Chondrocyte (in vitro differentiated cells): ENCODE measurements at places on chromosomes 6 and 20. TPM values are rescaled to one million over a fixed set of nuclear protein-coding genes. Genes with fewer than 3 reads are reported as not detected.

The SRMS gene
- total RNA-seq = not detected in 3 replicates

GRCh38 chr20:41048461-41049301 is 20.1 kb downstream of the TOP1 start:
- DNase-seq = no peak

- no peak for DNase-seq
Measured at GRCh38 chr6:68139130-68139529, 496.0 kb upstream of the ADGRB3 start.

DNA sequence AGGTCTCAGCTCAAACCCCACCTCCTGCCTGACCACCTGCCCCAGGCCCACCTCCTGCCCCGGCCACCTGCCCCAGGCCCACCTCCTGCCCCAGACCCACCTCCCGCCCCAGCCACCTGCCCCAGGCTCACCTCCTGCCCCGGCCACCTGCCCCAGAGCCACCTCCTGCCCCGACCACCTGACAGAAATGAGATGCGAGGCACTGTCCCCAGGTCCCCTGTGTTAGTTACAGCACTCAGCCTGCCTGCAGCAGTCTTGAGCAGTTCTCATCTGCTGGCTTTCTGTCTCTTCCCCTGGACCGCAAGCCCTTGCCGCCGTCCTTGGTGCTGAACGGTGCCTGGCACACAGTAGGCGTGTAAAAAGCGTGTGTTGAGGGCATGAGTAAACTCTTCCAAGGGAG is 79.5 kb downstream of the CDH4 start:
- DNase-seq = peak; percentile 98

DNA sequence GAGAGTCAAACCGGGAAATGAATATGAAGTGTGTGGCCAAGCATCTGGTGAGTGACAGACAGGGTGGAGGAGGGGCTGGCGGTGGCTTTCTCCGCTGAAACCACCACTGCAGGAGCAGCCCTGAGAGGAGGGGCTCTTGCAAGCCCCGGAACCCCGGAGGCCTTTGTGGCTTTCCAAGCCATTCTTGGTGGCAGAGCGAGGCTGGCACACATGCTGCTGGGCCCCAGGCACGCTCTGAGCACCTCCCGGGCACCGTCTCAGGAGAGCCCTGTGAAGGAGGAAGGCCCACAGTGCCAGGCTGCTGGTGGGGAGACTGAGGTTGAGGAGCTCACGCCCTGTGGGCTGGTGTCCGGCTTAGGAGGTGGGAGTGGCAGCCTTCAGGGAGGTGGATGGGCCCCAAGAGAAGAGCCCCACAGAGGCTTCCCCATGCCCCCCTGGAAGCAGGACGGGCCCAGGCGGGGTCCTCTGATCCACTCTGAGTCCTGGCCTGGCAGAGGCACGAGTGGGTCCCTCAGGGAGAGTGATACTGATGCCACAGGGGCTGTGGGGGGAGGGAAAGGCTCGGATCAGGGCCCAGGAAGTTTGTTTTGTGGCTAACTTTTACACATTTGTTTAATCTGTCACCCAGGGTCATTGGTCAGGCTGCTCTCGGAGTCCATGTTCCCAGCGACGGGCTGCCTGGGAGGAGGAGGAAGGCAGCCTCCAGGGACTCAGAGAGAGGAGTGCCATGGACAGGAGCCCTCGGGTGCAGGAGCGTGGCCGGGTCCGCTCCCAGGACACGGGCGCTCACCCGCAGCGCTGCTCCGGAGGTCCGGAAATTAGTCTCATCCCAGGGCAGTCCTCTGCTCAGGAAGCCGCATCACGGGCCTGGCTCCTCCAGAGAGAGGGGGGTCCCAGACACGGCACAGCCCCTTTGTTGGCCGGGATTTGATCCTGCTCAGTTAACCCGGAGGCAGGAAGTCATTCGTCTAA is 170.7 kb downstream of the ERMARD start:
- DNase-seq = peak; percentile 80

DNA sequence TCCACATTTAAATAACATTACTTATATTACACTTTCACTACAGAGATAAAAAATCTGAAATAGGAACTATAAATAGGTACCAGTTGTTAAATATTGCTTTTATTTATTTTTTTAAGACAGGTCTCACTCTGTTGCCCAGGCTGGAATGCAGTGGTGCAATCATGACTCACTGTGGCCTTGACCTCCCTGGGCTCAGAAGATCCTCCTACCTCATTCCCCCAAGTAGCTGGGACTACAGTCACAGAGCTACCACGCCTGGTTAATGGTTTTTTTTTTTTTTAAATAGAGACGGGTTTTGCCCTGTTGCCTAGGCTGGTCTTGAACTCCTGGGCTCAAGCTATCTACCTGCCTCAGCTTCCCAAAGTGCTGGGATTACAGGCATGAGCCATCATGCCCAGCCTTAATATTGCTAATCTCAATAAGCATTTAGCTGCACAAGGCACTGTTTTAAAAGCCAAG is 17.3 kb downstream of the EEF1E1 start:
- no peak for DNase-seq

GRCh38 chr20:47559141-47559540 is 57.5 kb downstream of the NCOA3 start:
- DNase-seq = no peak

DNA sequence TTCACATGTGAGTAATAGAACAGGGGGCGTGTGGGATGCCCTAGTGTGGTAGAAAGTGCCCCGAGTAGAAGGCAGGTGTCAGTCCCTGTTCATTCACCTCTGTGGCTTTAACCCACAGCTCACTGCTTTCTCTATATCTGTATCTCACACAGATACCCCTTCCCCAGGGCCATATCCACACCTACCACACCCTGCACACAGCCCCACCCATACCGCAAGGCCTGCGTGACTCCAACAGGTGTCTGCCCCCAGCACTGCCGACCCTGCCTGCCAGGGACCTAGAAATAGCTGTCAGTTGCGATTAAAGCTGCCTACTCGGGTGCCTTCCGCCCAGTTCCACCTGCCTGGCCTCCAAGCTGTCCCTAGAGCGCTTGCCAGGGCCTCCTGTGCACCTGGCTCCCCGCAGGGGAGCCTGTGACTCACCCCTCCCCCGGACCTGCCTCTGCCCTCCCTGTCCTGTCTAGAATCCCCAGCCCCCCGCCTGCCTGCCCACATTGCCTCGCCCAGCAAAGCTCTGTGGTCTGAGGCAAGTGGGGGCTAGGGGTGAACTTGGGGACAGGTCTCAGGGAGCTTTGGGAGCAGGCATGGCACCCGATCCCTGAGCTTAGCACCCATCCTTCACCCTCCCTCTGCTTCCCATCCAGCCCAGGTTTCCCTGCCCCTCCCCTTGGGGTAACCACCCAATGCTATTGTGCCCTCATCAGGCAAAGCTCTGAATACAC is 38.3 kb upstream of the ID1 start:
- DNase-seq = no peak

The OR12D3 gene
- total RNA-seq = not detected in 3 replicates

GRCh38 chr6:68638230-68638900 is 3.3 kb downstream of the ADGRB3 start:
- no peak for DNase-seq

DNA sequence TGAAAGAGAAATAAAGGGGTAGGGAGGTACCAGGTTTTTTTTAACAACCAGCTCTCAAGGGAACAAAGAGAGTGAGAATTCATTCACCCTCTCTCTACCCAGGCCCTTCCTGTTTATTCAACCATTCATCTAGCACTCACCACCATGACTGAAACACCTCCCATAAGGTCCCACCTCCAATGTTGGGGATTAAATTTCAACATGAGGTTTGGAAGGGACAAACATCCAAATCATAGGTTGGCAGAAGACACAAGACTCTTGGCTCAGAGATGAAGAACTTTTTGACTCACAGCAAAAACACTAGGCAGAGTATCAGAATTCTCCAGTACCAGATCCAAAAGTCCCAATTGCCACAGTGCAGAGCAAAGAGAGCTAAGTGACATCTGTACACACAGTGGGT is 186.3 kb downstream of the EDN1 start:
- DNase-seq = no peak

The TSBP1 gene
- total RNA-seq = not detected in 3 replicates

DNA sequence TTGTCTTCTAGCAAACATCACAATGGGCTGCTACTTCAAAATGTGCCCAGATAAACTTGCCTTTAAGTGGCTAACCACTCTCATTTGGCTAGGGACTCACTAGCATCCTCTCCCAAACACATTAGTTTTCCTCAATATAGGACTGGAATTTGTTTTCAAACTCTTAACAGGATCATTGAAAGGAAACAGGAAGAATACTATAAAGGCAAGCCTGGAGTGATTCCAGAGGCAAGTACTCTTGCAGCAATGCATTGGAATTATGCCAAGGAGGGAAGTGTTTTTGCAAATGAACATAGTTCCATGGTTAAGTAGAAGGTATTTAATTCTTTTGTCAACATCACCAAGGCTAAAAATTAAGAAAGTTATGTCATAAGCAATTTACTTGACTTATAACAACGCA is 12.2 kb downstream of the EPHA7 start:
- no peak for DNase-seq

- no peak for DNase-seq
Measured at GRCh38 chr6:14804785-14805210, 441.1 kb upstream of the JARID2 start.

The EYS gene
- not detected in 3 replicates for total RNA-seq

DNA sequence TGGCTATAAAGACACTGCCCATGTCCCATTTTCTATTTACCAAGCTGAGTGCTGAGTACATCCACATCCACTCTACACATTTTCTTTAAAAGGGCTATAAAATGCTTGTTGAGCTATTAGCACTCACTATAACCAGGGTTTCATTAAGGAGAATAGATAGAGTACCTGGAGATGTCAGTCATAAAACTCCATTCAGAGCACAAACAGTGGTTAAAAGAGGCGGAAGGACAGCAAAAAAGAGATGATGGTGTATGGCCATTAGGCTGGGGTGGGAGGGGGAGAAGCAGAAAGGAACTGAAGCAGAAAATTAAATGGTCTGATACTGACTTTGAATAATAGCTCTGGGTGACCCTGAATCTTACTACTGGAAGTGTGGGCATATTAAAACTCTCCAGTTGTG is 609.9 kb upstream of the MAP3K7 start:
- DNase-seq = no peak

DNA sequence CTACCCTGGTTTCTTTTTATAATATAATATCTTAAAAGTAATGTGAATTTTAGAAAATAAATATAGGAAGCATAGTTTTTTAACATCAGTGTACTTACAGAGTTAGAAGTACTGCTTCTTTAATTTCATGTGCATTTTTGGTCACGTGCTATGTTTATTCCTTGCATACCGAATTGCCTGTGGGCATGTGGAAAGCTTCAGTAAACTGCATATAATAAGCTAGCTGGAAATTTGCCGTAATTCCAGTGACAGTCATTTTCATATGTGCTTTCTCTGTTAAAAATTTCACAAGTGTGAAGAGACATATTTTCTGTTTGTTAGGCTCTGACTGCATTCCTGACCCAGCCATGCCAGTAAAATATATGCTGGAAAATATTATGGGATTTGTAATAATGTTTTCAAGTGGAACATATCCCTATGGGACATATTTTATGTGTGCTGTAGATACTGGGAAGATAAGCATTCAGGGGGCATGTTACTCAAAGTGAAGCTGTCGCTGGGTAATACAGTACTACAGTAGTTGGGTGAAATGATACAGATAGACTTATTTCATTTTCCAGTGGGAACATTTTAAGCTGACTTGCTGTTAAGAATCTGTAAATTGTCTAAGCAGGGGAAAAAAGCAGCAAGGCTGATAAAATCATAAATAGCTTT is 616.7 kb downstream of the FRK start:
- no peak for DNase-seq

GRCh38 chr6:14524319-14524718 is 406.7 kb downstream of the CD83 start:
- no peak for DNase-seq

GRCh38 chr6:97656706-97657350 is 373.8 kb upstream of the MMS22L start:
- DNase-seq = no peak

DNA sequence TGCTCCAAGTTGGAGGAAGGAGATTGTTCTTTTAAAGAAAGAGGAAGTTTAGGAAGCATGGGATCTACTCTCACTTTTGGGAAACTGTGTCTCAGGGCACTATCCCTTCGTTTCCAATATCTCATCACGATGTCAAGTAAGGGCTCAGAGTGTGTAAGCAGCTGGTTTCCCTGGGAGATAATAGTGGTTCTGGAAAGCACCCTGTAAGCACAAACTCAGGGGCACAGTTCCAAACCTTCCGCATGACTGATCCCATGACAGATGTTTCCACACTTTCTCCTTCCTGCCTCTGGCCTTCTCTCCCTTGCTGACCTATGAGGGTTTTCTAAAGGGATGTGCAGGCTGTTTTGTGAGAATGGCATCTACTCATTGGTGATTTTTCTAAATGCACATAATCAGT is 33.9 kb downstream of the ADTRP start:
- DNase-seq = no peak

DNA sequence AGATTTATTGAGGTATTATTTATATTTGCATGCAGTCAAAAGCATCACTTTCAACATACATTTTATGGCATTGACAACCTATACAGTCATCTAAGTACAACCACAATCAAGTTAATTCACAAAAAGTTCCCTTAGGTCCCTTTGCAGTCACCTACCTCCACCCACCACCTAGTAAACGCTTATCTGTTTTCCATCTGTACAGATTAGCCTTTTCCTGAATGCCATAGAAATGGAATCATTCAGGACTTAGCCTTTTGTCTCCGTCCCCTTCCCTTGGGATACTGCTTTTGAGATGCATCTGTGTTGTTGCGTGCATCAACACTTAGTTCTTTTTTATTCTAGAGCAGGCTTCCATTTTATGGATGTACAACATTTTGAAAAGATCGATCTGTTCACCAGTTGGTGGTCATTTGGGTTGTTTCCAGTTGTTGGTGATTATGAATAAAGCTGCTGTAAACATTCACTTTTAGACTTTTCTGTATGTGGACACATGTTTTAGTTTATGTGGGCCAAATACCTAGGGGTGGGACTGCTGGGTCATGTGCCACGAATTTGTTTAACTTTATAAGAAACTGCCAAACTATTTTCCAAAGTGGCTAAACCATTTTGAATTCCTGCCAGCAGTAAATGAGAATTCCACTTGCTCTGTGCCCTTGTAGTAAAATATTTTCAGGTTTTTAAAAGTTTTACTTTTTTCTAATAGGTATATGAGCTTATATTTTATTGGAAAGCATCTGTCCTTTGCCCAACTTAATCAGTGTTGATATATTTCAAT is 17.6 kb upstream of the IFNGR1 start:
- DNase-seq = no peak

- no peak for DNase-seq
Measured at GRCh38 chr6:131040866-131041265, 22.2 kb downstream of the EPB41L2 start.

- no peak for DNase-seq
Measured at GRCh38 chr20:55793986-55794385, 211.3 kb downstream of the CBLN4 start.

The FAM209B gene
- total RNA-seq = not detected in 3 replicates

The CD93 gene
- total RNA-seq = 0.17 to 3.7 TPM (median 3.4 TPM) in 3 replicates

GRCh38 chr6:104483225-104483834 is 376.4 kb downstream of the HACE1 start:
- no peak for DNase-seq

DNA sequence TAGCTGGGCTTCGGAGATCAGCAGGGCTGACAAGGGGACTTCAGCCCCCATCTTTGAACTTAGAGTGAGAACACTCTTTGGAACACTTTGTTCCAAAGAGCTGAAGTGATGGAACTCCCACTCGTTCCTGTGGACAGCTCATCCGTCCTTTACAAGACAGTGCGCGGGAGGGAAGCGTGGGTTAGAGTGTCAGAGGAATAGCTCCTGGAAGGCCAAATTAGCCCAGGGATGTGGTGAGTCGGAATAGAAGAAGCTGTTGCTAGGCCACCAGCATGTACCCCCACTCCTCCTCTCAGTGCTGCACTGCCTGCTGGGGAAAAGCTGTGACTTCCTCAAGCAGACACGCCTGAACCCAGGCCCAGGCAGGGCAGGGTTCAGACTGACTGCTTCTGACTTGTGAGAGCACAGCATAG is 1.7 kb downstream of the SDCBP2 start:
- DNase-seq = no peak

The KLHDC3 gene
- 66.3 to 96.9 TPM (median 90.3 TPM) in 3 replicates for total RNA-seq
